Activated CD4-positive, alpha-beta T cell treated with anti-CD3 and anti-CD28 coated beads, Interleukin-2, amount 50 U/mL, for 16 hours (primary cell): ENCODE measurements at places on chromosomes 11 and 22.

- no peak for DNase-seq
Observed at GRCh38 chr22:47599753-47600152, 837.3 kb downstream of the TBC1D22A start.

GRCh38 chr22:28074526-28074925 is 155.5 kb upstream of the PITPNB start:
- DNase-seq: no peak

GRCh38 chr11:56273854-56274253 is at the start of gene OR5T1:
OR5T1 (plus strand) TSS chr11:56274154; CDS start chr11:56275639, 1,485 bp downstream.
- DNase-seq: no peak

DNA sequence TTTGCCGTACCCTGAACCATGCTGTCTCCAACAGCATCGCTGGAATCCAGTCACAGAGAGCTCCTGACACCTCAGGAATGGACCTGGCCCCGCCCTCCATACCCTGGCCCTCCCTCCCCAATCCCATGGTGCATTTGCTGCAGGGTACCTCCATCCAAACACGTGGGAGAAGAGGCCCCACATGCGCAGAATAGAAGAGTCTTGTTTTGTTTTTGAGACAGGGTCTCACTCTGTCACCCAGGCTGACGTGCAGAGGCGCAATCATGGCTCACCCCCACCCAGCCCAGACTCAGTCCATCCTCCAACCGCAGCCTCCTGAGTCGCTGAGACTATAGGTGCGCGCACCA is 2.3 kb upstream of the PNPLA2 start:
- DNase-seq: no peak

- DNase-seq: no peak
Observed at GRCh38 chr11:34145073-34145472, 39.6 kb downstream of the NAT10 start.

GRCh38 chr22:40610329-40610850 is 26.1 kb downstream of the MRTFA start:
- DNase-seq: no peak

GRCh38 chr11:119432484-119433357 is 9.7 kb upstream of the THY1 start:
- no peak for DNase-seq

- DNase-seq: no peak
Observed at GRCh38 chr11:83720675-83721074, 434.5 kb upstream of the CCDC90B start.

GRCh38 chr22:32776802-32777201 is 24.7 kb upstream of the TIMP3 start:
- DNase-seq: no peak

DNA sequence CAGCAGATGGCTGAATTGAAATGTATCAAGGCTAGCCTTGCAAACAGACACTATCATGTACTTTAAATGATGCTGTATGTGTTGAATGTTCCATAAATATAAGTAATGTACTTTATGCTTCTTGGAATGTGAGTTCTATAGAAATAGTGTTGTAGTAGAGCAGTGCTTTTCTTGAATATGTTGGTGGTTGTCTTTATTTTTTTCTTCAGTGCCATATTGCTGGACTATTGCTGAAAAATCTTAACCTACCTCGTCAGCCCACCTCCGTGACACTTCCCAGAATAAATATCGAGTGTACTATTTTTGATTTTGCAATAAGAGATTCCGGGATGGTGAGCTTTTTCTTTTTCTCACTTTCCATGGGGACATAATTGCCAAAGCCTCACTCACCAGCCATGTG is 153.9 kb downstream of the NAV2 start:
- DNase-seq: no peak
